CMK (cell line): ENCODE measurements at places on chromosomes 1 and 21.
A peak's percentile ranks its signal among the peaks of the same experiment; 100 is the strongest.

- DNase-seq, result no peak
Measured at GRCh38 chr1:162939035-162939434, 78.1 kb upstream of the CCDC190 start.

DNA sequence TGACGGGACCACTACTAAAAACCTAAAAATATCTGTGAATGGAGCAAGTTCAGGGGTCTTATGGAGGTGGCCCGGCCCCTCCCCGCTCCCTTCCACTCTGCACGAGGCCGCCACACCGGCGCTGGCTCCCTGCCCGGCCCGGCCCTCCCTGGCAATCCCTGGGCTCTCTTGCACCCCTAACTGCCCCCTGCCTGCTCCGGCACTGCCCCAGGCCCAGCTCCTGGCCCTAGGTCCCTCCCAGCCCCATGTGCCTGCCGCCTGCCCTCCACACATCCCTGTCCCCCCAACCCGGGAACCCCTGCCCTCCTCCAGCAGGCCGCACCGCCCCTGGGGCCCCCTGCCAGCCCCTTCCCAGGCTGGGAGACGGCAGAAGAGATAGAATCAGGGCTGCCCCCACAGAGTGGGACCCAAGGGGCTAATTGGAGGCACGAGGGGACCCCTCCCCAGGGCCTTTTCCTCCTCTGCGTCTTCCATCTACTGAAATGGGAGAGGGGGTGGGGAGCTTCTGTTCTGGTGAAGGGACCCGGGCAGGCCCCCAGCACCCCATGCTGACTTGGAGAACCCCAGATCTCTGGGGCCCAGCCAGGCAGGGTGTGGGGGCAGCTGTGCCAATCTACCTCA, 9.3 kb upstream of the CTRC start:
- no peak for DNase-seq

GRCh38 chr1:218364028-218364710, 19.0 kb downstream of the TGFB2 start:
- no peak for DNase-seq

DNA sequence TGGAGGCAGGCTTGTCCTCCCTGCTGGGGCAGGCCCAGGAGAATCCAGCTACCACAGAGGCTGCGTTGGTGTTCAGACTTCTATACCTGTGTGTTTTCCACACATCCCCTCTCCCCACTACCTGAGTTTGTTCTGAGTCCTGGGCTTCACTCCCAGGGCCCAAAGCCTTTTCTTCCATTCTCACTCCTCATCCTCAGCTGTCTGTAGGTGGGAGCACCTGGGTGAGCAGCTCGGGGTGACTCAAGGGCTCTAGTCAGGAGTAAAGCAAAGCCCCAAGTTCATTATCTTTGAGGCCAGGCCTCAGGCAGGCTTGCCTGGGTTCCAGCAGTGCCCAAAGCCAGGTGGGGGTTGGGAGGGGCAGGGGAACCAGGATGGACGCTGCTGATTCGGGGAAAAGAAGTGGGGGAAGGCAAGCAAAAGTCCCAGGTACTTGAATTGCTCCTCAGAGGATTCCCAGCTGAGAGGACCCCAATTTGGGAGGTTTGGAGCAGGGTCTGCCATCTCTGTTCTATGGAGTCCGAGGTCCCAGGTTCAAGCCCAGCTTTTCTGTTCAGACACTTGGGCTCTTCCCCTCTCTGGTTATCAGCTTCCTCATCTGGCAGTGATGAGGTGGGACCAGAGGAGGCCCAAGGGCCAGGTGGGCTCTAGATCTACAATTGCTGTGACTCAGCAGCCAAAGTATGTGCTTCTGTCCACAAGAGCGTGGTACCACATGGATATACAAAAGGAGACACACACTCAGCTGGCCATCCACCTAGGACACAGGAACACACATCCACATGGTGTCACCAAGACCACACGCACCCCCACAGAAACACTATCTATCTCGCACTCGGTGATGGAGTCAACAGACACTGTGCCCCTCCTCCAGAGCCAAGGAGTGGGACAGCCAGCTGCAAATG, 5.8 kb upstream of the PTPN7 start:
- no peak for DNase-seq

DNA sequence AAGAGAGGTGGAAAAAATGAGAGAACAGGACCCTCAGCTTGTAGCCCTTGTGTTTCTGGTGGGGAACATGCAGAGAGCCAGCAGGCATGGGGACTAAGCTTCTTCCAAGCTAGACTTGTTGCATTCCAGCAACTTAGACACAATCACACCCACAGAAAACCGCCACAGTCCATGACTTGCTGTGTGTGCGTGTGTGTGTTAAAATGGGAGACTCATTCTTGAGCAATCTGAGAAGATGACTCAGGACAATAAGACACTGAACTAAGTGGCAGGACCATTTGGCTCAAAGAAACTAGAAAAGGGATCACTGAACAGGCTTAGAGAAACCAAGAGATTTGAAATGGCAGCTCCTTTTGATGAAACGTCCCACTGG, 78.0 kb downstream of the HLX start:
- DNase-seq, result no peak

- DNase-seq, result no peak
Measured at GRCh38 chr1:41777695-41778094, 141.0 kb downstream of the HIVEP3 start.

DNA sequence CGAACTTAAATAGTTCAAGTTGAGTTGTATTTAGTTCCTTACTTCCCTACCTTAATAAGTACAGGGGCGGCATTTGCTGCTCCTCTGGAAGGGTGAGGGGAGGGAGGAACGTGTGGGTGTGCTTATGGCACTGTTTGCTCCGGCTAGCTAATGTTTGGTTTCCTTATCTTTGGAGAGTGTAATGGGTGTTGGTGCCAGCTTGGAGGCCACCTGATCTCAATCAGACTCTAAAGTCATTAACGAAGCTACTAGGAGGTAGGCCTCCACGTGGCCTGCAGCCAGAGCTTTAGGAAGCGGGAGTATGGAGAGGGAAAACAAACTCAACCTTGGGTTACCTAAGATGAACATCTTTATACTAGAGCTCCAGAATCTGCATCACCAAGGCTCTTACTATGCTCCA, 43.0 kb upstream of the RAP1A start:
- DNase-seq, result no peak

DNA sequence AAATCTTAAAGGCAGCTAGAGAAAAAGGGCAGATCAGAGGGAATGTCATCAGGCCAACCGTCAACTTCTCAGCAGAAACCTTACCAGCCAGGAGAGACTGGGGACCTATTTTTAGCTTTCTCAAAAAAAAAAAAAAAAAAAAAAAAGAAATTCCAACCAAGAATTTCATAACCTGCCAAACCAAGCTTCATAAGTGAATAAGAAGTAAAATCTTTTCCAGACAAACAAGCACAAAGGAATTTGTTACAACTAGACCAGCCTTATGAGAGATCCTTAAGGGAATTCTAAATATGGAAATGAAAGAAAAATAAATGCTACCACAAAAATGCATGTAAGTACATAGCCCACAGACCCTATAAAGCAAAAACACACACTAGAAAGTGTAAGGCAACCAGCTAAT, 267.7 kb downstream of the AKT3 start:
- DNase-seq, result no peak

DNA sequence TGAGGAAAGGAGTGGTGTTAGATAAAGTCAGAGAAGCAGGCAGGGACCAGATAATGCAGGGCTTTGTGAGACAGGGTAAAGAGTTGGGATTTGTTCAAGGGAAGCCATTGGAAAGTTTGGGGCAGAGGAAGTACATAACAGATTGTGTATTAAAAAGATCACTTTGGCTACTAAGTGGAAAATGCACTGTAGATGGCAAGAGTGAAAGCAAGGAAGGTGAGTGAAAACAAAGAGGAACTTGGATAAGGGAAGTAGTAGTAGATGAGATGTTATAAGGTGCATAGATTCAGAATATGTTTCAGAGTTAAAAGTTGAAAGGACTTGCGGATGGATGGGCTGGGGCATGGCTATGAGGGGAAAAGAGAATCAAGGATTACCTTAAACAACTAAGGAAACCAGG, 17.4 kb downstream of the MRPL39 start:
- no peak for DNase-seq

DNA sequence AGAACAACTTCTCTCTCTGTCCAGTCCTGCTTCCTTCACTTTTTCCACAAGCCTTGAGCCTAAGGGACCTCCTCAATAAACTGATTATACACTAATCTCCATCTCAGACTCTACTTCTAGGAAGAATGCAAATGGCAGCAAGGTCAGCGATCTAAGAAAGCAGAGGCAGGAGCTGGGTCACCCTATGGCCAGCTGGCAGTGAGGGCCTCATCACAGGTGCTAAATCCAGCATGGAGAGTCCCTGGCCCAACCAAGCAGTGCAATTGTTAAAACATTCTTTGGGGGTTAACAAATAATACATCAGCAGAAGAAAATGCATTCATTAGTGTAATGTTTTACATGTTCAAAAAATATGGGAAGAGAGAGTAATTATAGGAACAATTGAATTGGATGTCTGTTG, 416.0 kb downstream of the SIPA1L2 start:
- DNase-seq, result no peak

GRCh38 chr1:198647055-198647454, 8.2 kb downstream of the PTPRC start:
- no peak for DNase-seq

GRCh38 chr1:94580367-94581115, 39.0 kb upstream of the F3 start:
- DNase-seq, result no peak

- no peak for DNase-seq
Measured at GRCh38 chr1:85611856-85612255, 31.3 kb downstream of the CCN1 start.

DNA sequence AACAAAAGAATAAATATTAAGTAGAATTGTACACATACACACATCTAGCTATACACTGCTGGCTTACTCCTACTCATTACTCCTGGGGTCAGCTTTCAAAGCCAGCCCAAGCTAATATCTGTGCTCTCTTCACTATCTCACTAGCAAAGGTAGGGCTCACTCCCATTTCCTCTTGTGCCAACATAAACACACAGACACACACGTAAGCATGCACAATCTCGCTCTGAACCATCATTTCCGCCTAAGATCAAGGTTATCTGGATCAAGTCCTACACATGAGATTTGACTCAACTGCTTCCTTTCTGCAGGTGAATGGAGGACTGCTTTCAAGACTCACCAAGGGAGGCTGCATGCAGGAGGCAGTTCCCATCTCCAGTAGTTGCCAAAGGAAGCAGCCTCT, 28.8 kb upstream of the MTMR11 start:
- DNase-seq, result no peak

- no peak for DNase-seq
Measured at GRCh38 chr1:213761845-213762407, 225.8 kb upstream of the PROX1 start.

DNA sequence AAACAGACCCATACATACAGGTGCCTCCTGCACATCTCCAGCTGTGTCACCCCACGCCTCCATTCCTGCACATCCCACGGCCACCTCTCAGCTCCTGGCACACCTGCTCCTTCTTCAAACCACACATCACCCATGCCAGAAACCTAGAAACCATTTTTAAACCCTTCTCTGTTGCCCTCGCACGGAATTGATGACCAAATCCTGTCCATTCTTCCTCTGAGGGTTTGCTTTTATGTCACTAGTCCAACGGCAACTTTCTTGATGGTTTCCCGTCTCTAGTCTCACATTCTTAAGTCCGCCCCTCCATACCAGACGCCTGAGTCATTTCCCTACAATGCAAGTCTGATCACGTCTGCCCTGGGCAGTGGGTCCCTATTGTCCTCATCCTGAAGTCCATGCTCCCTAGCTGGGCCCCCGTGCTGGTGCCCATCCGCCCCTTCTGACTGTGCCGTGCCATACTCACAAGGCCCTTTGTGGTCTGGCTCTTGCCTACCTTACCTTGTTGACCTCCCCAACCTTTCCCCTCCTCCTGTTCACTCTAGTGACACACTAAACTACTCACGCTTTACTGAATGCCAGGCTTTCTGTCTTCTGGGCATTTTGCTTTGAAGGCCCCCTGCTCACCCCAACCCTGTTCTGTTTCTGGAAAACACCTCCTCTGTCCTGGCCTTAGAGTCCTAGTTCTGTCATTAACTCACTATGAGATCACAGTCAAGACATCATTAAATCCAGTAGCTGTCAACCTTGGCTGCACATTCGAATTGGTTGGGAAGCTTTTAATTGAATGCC, 17.6 kb downstream of the SLC2A1 start:
- DNase-seq, result no peak

GRCh38 chr1:108983114-108983513, 19.8 kb upstream of the CLCC1 start:
- no peak for DNase-seq

GRCh38 chr1:203136409-203137042, 9.0 kb downstream of the ADORA1 start:
- no peak for DNase-seq

GRCh38 chr1:114008480-114008941, 29.2 kb downstream of the OLFML3 start:
- no peak for DNase-seq

GRCh38 chr1:93758842-93759515, 77.3 kb upstream of the BCAR3 start:
- DNase-seq, result no peak

GRCh38 chr1:229883504-229884200, 183.4 kb upstream of the GALNT2 start:
- no peak for DNase-seq

- peak; percentile 11 for DNase-seq
Measured at GRCh38 chr1:183227422-183228346, 41.6 kb downstream of the LAMC2 start.

DNA sequence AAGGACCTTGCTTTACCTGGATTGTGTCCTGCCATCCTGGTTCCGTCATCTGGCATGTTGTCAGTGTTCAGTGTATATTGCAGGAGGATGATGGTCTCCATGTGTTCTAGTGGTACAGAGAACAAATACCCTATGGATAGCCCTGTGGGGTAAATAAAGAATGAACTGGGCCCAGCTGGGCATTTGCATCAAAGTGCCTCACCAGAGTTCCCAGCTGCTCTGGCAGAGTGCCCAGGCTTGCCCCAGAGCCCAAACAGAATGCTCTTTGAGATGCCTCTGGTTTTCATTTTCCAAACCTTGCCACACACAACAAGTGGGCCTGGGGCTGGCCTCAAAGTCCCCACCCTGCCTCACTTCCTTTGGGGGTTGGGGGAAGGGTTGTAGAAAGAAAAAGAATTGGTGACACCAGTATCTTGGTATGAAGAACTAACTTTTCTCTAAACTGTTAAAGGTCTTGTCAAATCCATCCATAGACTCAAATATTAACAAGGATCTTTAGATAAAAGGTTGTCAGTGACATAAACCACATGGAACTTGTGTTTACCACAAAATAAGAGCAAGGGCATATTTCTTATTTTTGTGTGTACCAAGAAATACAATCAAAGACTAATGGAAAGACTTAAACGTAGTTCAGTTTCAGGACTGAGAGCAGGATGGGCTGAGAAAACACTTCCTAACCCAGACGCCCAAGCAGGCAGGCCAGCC, 82.2 kb downstream of the LMO4 start:
- no peak for DNase-seq

- DNase-seq, result no peak
Measured at GRCh38 chr1:31299365-31299764, 2.5 kb downstream of the ZCCHC17 start.

DNA sequence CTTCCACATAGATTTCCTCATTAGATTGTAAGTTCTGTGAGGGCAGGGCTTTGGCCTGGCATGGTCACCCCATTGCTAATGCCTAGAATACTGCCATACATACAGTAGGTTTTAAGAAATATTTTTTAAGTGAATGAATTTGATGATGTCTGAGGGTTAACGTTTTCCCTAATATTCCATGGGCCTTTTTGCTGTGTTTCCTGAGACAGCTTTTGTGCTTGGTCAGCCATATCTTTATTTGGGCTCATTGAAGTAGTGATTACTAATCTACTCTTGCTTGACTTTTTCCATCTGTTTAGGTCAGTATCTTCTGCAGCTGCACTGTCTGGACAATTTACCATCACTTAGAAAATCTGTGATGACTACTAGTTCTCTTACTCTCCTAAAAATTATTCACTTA, 3.5 kb downstream of the CDC42 start:
- no peak for DNase-seq
